H9 (cell line): ENCODE measurements at places on chromosomes 6 and 20. TPM values are rescaled to one million over a fixed set of nuclear protein-coding genes. Genes with fewer than 3 reads are reported as not detected.

GRCh38 chr6:11277275-11278206, 45.1 kb upstream of the NEDD9 start:
- DNase-seq, result peak; percentile 60
- H3K4me1 ChIP-seq, result peaks cover 14% of the 10 kb centered on the region; the same call in 1 of the 2 replicates
- H3K4me3 ChIP-seq, result no peak overlapping the region

NKAPL gene
- 0.13 TPM in 1 of 2 replicates, not detected in the other for total RNA-seq

GRCh38 chr6:26216886-26217713, 129.9 kb downstream of the HFE start:
- peak overlapping the region; percentile 99 for H3K27ac ChIP-seq
- no peak overlapping the region for H3K4me3 ChIP-seq
- H3K27me3 ChIP-seq, result no peaks in the 10 kb centered on the region
- H3K4me1 ChIP-seq, result no peaks in the 10 kb centered on the region
- DNase-seq, result peak; percentile 88

VGLL2 gene
- 0.13 TPM in 1 of 2 replicates, not detected in the other for total RNA-seq

GRCh38 chr20:21154692-21155091, 28.8 kb downstream of the KIZ start:
- DNase-seq, result no peak
- H3K4me3 ChIP-seq, result no peak overlapping the region
- H3K36me3 ChIP-seq, result peaks cover 3% of the 10 kb centered on the region; the same call in 2 of the 3 replicates

SEL1L2 gene
- total RNA-seq, result not detected in 2 replicates

DNA sequence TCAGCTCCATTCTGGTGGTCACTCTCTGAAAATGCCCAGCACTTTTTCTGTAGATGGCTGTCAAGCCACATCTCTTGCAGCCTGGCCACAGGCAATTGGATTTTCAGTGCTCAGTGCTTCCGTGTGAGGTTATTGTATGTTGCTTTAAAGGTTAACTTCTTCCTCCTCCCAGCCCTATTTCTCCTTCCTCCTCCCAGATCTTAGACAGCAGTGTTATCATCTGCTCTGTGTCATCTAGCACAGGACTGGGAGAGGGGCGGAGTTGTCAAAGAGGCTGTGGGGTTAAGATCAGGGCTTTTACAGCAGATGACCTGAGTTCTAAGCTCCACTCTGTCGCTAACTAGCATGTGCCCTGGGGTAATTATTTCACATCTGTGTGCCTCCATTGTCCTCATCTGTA, 129.0 kb downstream of the PHACTR3 start:
- no peak overlapping the region for H3K27ac ChIP-seq
- no peaks in the 10 kb centered on the region for H3K4me1 ChIP-seq
- no peak overlapping the region for H3K4me3 ChIP-seq
- H3K36me3 ChIP-seq, result no peaks in the 10 kb centered on the region
- DNase-seq, result no peak
- H3K27me3 ChIP-seq, result no peaks in the 10 kb centered on the region; the same call in 1 of the 2 replicates

TMEM63B gene
- 56.3 and 56.8 TPM in 2 replicates for total RNA-seq

- H3K4me1 ChIP-seq, result peaks cover 3% of the 10 kb centered on the region; the same call in 1 of the 2 replicates
- no peak overlapping the region for H3K4me3 ChIP-seq
- H3K27me3 ChIP-seq, result no peaks in the 10 kb centered on the region
- H3K27ac ChIP-seq, result no peak overlapping the region
- DNase-seq, result no peak
Measured at GRCh38 chr6:140107216-140107615, 732.8 kb upstream of the CITED2 start.

KATNA1 gene
- total RNA-seq, result 18.3 and 19.8 TPM in 2 replicates

DNA sequence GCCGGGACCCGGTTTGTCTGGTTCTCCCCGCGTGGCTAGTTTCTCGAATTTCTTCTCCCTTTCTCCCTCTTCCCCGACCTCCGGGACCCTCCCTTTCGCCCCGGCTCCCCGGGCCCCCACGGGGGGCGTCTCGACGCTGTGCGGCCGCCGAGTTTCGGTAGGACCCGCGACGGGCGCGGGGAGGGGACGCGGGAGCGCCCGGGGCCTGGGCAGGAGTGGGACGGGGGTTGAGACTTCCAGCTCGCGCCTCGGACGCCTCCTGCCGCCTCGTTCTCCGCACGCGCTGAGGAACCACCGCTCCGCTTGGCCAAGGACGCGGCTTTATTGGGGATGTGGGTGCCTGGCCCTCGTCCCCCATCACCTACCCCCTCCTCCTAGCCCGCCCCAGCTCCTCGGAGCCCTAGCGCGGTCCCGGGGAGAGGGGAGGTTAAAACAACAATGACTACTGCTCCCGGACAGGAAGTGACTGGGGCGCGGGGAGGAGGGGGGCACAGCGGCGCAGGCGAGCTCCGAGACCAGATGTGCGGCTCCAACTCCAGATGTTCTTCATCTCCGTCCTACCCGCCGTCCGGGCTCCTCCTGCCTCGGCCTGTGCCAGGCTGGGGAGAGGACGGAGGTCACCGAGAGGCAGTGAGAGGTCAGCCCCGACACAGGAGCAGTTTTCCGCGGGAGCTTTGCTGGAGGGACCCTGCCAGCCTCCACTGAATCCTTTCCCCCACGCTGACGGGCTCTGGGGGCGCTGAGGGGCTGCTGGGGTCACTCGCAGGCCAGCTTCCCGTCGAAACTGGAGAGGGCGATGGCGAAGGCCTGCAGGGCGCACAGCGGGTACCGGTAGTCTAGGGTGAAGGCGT, 917 bp upstream of the TEAD3 start:
- peak overlapping the region; percentile 81 for H3K4me3 ChIP-seq
- H3K27ac ChIP-seq, result no peak overlapping the region
- no peaks in the 10 kb centered on the region for H3K36me3 ChIP-seq
- DNase-seq, result peak; percentile 85
- no peaks in the 10 kb centered on the region; the same call in 1 of the 2 replicates for H3K27me3 ChIP-seq

DNA sequence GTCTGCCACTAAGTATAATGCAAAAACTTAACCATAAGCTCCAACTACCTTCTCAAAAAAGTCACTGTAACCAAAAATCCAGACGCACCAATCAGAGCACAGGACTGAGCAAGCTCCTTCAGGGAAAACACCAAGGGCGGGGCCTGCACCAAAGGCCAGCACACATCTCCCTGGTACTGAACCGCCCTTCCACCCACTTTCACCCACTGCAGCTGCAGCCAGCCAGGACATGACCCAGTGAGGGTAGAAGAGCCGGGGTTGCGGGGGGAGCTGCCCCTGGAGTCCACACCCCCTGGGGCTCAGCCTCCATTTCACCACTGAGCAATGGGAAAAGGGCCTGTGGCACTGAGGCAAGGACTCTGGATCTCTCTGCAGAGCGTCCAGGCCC, 54.3 kb downstream of the TAF4 start:
- H3K4me1 ChIP-seq, result no peaks in the 10 kb centered on the region
- DNase-seq, result no peak

GDAP1L1 gene
- 5.9 and 6.8 TPM in 2 replicates for total RNA-seq

FRK gene
- total RNA-seq, result 0.09 and 0.15 TPM in 2 replicates

- no peaks in the 10 kb centered on the region for H3K27me3 ChIP-seq
- no peak overlapping the region for H3K4me3 ChIP-seq
- no peaks in the 10 kb centered on the region for H3K4me1 ChIP-seq
- H3K27ac ChIP-seq, result no peak overlapping the region
- no peak for DNase-seq
- peaks cover 48% of the 10 kb centered on the region for H3K36me3 ChIP-seq
Measured at GRCh38 chr6:35056952-35057351, 84.2 kb downstream of the TCP11 start.

DNA sequence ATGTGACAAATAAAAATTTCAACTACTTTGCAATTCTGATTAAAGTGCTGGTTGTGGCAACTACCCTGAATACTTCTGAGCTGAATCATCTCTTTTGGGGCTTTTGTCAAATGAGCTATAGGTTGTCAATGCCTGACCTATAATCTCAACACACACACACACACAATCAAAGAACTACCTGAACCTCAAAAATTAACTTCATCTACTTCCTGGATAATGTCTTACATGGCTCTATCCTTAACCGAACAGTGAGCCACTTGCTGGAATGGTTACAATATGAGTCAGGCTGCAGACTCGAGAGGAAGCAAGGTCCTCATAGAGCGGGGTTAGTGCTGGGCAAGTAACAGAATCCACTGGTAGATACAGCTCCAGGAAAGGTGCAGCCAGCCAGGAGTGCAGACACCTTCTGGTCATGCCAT, 70.6 kb upstream of the DST start:
- peak; percentile 39 for DNase-seq
- peaks cover 19% of the 10 kb centered on the region; the same call in 1 of the 2 replicates for H3K4me1 ChIP-seq
- H3K27ac ChIP-seq, result no peak overlapping the region
- no peaks in the 10 kb centered on the region for H3K27me3 ChIP-seq
- peaks cover 2% of the 10 kb centered on the region; the same call in 1 of the 2 replicates for H3K36me3 ChIP-seq

DNA sequence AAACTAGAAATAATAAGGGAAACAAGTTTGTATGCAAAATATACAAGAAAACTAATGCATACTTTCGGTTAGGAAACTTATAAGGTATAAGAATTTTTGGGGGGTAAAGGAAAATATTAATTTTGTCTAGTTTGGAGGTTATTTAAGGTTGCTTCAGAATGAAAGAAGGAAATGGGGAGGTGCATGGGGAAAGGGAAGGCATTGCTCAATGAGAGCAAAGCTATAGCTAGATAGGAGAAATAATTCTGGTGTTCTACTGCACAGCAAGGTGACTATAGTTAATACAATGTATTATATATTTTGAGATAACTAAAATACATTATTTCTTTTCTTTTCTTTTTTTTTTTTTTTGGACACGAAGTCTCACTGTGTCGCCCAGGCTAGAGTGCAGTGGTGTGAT, 5.4 kb upstream of the MYMX start:
- peaks cover 7% of the 10 kb centered on the region for H3K4me1 ChIP-seq
- H3K4me3 ChIP-seq, result no peak overlapping the region
- no peaks in the 10 kb centered on the region for H3K27me3 ChIP-seq
- H3K27ac ChIP-seq, result no peak overlapping the region
- no peak for DNase-seq

DNA sequence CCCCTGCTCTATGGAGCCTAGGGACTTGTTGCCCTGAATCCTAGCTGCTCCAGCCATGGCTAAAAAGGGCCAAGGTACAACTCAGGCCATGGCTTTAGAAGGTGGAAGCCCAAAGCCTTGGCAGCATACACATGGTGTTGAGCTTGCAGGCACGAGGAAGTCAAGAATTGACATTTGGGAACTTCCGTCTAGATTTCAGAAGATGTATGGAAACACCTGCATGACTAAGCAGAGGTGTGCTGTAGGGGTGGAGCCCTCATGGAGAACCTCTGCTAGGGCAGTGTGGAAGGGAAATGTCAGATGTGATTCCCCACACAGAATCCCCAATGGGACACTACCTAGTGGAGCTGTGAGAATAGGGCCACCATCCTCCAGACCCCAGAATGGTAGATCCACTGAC, 95.1 kb upstream of the TMEM170B start:
- no peak for DNase-seq
- H3K36me3 ChIP-seq, result peaks cover 14% of the 10 kb centered on the region
- H3K27ac ChIP-seq, result no peak overlapping the region
- no peaks in the 10 kb centered on the region for H3K27me3 ChIP-seq

DNA sequence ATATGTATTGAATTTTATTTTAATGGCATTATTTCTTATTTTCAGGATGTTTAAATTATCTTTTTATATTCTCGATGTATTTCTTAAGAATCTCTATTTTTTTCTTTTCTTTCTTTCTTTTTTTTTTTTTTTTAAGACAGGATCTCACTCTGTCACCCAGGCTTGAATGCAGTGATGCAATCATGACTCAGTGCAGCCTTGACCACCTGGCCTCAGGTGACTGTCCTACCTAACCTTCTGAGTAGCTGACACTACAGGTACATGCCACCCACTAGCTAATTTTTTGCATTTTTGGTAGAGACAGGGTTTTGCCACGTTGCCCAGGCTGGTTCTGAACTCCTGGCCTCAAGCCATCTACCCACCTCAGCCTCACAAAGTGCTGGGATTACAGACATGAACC, 143.8 kb upstream of the LAMA2 start:
- peaks cover 34% of the 10 kb centered on the region for H3K36me3 ChIP-seq
- H3K4me3 ChIP-seq, result no peak overlapping the region
- no peak overlapping the region for H3K27ac ChIP-seq

GPLD1 gene
- total RNA-seq, result 7.5 and 8.0 TPM in 2 replicates

RIPK1 gene
- total RNA-seq, result 24.6 and 25.1 TPM in 2 replicates

- H3K27me3 ChIP-seq, result no peaks in the 10 kb centered on the region
- H3K36me3 ChIP-seq, result no peaks in the 10 kb centered on the region
- no peak for DNase-seq
- H3K27ac ChIP-seq, result no peak overlapping the region
- H3K4me1 ChIP-seq, result no peaks in the 10 kb centered on the region
Measured at GRCh38 chr20:24820345-24820744, 128.7 kb upstream of the CST7 start.

MACROD2 gene
- total RNA-seq, result 1.6 and 2.0 TPM in 2 replicates

CLPSL1 gene
- total RNA-seq, result not detected in 2 replicates

GRCh38 chr6:111865049-111865585, 8.1 kb downstream of the FYN start:
- peaks cover 15% of the 10 kb centered on the region for H3K4me1 ChIP-seq
- no peak overlapping the region for H3K27ac ChIP-seq
- no peak for DNase-seq
- H3K4me3 ChIP-seq, result no peak overlapping the region
- H3K36me3 ChIP-seq, result no peaks in the 10 kb centered on the region
- H3K27me3 ChIP-seq, result no peaks in the 10 kb centered on the region

GRCh38 chr6:15876406-15876805, 213.6 kb upstream of the DTNBP1 start:
- peaks cover 2% of the 10 kb centered on the region; the same call in 1 of the 2 replicates for H3K4me1 ChIP-seq
- DNase-seq, result no peak
- no peak overlapping the region for H3K4me3 ChIP-seq
- H3K36me3 ChIP-seq, result no peaks in the 10 kb centered on the region
- H3K27me3 ChIP-seq, result no peaks in the 10 kb centered on the region

BACH2 gene
- total RNA-seq, result 2.0 and 2.6 TPM in 2 replicates

BICRAL gene
- 9.7 and 9.8 TPM in 2 replicates for total RNA-seq

- H3K27ac ChIP-seq, result no peak overlapping the region
- peaks cover 5% of the 10 kb centered on the region for H3K36me3 ChIP-seq
- no peak for DNase-seq
- no peak overlapping the region for H3K4me3 ChIP-seq
- no peaks in the 10 kb centered on the region; the same call in 1 of the 2 replicates for H3K27me3 ChIP-seq
Measured at GRCh38 chr6:122749451-122750050, 30.0 kb upstream of the FABP7 start.

- DNase-seq, result no peak
- H3K4me3 ChIP-seq, result no peak overlapping the region
- no peaks in the 10 kb centered on the region for H3K27me3 ChIP-seq
- no peak overlapping the region for H3K27ac ChIP-seq
Measured at GRCh38 chr6:151702851-151703658, 104.4 kb upstream of the ESR1 start.

GFRAL gene
- not detected in 2 replicates for total RNA-seq

DNA sequence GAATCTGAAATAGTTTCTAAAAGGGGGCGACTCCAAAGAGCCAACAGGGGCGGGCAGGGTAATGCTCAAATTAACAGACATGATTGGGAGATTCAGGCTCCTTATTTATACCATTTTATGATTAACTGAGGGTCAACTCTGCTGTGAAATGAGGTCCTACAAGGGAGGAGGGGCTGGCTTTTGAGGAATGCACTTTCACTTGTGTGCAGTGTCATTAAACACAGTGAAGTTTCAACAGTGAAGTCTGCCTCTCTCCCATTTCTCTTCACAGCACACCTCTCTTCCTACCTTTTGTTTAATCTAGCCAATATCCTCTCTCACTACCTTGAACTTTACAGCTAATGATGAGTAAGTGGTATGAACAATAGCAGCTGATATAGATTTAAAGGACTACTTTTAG, 557.3 kb upstream of the CITED2 start:
- no peak for DNase-seq
- H3K36me3 ChIP-seq, result no peaks in the 10 kb centered on the region
- H3K4me1 ChIP-seq, result no peaks in the 10 kb centered on the region
- no peaks in the 10 kb centered on the region for H3K27me3 ChIP-seq
- no peak overlapping the region for H3K27ac ChIP-seq
- no peak overlapping the region for H3K4me3 ChIP-seq
